ENCODE measurements at places on chromosomes 12 and 14.

- no peak for DNase-seq
These were observed 54.7 kb downstream of the DDX51 start for GRCh38 chr12:132089407-132089910.

DNA sequence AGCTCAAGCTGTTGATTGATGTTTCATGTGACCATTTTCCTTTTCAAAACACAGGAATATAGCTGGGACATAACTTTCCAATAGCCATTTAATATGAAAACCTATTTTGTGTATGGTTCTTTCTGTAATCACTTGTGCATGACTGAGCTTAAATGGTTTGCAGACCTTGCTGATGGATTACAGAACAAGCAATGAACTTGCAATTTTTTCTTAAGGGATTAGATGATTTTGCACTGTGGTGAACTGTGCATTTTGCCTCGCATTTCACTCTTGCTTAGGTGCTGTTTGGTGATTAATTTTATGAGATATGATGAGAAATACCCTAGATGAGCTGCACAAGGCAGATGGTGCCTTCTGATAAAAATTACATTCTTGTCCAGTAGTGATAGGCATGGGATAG, 419.0 kb upstream of the FBXO33 start:
- no peak for DNase-seq

DNA sequence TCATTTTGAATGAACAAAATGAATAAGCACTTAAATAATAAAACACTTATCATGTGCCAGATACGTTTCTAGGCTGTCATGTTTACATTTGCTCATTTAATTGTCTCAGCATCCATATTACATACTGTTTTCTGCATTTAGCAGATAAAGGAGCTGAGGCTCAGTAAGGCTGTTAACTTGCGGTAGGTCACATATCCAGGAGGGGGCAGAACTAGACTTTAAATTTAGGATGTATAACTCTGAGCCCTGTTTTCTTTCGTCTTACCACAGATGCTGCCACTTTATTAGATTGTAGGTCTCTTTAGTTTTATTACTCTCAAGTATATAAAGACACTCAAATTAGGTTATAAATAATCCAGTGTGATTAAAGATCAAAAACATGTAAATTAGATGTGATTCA, 17.7 kb downstream of the IRAK4 start:
- DNase-seq, result no peak

GRCh38 chr14:76948213-76948947, 80.1 kb downstream of the IRF2BPL start:
- peak; percentile 70 for DNase-seq

GRCh38 chr12:32561931-32562341, 117.2 kb upstream of the DNM1L start:
- DNase-seq, result no peak

- DNase-seq, result peak; percentile 67
These were observed 4.0 kb downstream of the CHD4 start for GRCh38 chr12:6603095-6603567.

- no peak for DNase-seq
These were observed 100.3 kb upstream of the NCOR2 start for GRCh38 chr12:124667506-124668326.

GRCh38 chr14:31307618-31308017, 100.0 kb upstream of the HECTD1 start:
- no peak for DNase-seq

GRCh38 chr12:122843455-122843854, 8.2 kb downstream of the HIP1R start:
- no peak for DNase-seq

DNA sequence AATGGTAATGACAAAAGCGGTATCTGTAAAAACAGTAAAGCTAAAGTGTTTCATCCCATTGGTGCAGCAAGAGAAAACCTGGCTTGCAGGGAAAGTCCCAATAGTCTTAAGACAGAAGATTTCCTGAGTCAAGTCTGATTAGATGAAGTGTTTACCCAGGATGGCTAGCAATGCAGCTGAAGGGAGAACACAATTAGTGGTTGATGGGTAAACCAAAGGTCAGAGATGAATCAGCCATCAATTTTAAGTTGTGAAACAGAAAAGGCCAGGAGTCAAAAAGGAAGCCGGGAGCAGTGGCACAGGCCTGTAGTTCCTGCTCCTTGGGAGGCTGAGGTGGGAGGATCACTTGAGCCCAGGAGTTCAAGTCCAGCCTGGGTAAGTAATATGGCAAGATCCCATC, 52.6 kb downstream of the SEC23A start:
- DNase-seq, result no peak

DNA sequence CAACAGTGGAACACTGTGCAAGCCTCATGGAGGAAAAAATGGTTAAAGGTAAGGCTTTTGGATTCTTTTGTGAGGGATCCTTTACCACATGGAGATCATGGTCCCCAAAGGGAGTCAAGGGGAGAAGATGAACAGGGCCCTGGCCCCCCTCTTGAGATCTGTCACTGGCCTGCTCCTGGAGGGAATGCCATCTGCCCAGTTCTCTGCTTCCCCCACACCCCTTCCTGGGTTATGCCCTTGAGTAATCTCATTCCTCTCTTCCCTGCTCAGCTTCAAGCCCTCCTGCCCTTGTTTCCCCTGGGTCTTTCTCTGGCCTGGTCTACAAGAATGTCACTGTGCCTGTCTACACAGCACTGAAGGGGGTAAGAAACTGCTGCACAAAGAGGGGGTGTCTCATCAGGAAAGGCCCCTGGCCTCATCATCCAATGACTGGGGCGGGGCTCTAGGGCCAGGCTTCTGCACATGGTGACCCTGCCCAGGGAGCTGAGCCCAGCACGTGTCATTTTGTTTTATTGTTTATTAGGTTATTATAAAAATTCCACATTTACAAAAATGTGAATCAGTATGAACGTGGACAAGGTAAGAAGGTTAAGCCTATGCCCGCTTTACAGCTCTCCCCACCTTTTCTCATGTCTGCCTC, 30.3 kb downstream of the PIGH start:
- DNase-seq, result no peak

- peak; percentile 63 for DNase-seq
These were observed 46.9 kb downstream of the KLHL28 start for GRCh38 chr14:44914849-44915248.

GRCh38 chr14:75088566-75089373, 19.3 kb downstream of the ZC2HC1C start:
- DNase-seq, result peak; percentile 83

GRCh38 chr14:38882533-38882932, 220.5 kb downstream of the SEC23A start:
- no peak for DNase-seq

DNA sequence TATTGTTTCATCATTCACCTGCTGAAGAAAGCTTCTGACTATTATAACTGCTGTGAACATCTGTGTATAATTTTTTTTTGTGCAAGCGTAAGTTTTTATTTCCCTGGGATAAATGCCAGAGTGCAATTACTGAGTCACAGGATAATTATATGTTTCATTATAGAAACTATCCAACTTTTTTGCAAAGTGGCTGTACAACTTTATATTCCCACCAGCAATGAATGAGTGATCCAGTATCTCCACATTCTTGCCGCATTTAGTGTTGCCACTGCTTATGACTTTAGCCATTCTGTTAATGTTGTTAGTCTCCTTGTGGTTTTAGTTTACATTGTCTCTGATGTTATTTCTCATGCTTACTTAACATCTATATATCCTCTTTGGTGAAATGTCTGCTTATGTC, 88.1 kb upstream of the CCDC175 start:
- DNase-seq, result no peak

DNA sequence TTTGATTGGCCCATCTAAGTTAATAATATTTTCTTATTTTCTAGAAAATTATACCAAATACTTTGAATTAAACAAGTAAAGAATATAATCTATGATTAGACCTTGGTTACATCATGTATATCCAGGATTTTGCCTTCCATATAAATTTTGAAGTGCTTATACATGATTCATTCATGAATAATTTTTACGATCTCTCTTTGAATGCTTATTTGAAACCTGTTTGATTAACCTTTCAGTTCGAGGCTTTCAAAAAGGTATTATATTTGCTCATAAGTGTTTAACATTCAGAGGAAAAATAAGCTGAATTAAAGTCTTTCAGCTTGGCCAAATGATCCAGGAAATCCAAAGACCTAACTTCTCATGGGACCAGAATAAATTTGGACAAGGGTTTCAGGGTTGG, 495.2 kb upstream of the GARIN6 start:
- DNase-seq, result no peak

GRCh38 chr12:124411281-124411878, 116.5 kb downstream of the RFLNA start:
- peak; percentile 71 for DNase-seq

GRCh38 chr14:32364941-32365340, 35.8 kb downstream of the AKAP6 start:
- DNase-seq, result no peak

DNA sequence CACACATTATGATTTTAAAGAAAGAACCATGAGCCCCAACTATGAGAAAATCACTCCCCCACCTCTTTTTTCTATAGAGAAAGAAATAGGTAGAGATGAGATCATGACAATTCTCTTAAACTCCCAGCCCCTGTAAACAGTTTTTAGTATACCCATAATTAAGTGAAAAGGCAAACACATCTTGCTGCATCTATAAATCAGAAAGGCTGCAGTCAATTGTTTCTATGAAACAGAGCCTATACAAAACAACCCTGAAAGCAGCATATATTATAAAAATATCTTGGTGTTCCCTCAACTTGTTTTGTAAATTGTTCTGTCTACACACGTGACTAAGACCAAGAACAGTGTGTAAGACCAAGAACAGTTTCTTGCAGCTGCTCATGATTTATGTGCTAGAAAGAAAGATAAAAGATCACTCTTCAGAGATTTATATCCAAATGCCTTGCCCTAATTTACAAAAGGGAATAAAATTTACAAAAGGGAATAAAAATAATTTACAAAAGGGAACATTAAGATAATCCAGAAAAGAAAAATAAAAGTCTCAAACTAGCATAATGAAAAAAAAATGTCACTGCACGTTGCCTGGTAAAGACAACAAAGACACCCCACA, 4.8 kb downstream of the KITLG start:
- no peak for DNase-seq

DNA sequence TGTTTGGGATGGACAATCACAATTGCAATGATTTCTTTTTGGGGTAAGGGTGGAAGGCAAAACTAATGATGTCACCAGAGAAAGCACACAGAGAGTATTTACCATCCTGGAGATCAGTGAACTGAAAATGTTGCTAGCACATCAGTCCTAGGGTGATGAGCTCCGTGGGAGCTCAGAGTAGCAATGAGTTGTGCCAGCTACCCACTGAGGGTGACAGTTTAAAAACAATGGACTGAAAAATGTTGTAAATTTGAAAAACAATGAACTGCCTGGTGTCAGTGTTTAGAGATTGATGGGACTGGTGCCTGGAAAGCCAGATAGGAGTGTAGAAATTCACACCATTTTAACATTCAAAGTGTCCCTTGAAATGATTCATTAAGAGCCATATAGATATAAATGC, 198.5 kb downstream of the ATP23 start:
- peak; percentile 85 for DNase-seq

- DNase-seq, result no peak
These were observed 264.7 kb upstream of the PRICKLE1 start for GRCh38 chr12:42854208-42854607.

DNA sequence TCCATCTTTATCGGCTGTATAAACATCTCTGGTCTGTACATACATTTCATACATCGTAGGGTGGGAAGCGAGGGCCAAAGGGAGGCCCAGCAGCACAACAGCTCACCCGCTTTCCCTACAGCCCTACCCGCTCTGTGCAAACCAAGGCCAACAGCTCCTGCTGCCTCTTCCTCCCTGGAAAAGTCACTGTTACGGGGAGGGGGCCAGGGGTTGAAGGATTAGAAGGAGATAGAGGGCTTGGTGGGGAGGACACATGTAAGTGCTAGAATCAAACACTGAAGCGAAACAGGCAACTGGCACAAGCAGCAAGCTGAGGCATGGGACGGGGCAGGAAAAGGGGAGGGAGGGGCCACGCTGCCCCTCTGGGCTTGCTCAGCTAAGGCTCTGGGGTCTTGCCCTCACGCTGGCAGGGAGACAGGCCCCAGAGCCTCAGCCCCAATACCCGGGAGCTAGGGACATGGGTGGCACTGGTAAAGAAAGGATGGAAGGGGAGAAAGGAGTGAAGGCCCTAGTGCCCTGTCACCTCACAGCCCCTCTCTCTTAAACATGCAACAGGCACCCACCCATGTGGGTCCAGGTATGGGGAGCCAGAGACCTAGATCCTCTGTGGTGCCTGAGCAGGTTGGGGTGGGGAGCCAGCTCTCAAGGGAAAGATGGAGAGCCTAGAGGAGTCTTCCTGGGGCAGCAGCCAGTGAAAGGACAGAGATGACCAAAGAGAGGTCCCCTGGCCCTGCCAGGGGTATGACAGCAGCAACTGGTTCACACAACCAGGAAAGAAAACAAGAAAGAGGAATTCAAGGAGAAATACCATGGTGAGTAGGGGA, 14.4 kb downstream of the SPRYD3 start:
- DNase-seq, result peak; percentile 40

DNA sequence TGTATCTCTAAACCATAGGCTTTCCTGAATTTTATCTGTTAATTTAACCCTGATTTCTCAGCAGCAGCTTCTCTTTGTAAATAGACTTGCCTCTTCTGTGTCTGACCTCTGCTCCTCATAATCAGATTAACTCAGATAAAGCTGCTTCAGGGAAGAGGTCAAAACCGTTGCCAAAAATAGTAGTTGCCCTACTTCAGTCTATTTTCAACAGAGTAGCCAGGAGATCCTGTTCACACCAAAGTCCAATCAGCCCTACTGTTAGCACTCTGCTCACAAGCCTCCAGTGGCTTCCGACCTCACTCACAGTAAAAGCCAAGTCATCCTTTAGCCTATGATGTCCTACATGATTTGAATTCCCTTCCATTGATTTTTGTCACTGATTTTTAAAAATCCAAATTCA, 258.4 kb downstream of the PPFIA2 start:
- DNase-seq, result no peak

DNA sequence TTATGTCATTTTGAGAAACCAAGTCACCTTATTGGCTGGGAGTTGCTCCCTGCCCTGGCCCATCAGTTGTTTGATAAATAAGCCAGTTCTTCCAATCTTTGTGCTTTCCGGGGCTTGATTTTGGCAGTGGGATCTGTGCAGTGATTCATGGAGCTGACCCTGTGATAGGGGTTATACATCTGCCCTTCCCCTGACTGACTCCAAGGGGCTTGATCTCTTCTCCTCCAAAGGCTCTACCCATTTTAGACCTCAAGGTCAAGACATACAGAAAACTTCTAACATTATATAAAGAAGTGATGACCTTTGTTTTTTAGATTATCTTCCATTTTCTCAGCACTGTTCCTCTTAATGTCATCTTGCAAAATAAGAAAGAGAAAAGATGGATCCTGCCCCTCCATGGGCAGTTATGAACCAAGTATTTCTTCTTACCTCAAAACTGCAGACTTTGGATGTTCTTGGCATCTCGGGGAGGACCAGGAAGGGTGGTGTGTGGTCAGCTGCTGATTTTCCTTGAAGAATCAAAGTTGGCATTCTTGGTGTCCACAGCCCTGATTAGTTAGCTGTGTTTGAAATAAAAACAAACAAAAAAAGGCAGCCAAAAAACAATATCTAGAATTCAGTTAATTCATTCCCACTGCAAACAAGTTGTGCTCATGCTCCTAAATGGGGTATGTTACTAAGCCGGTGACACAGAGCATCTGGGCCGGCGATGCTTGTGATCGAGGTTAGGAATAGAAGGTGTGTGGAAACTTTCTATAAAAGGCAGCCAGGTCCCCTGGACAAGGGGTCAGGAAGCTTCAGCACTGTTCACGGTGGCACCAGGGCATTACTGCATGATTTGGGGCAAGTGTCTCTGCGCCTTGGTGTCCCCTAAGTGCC, 120.2 kb downstream of the SAMD4A start:
- no peak for DNase-seq

GRCh38 chr14:48349689-48350088, 674.3 kb upstream of the MDGA2 start:
- no peak for DNase-seq
